ENCODE measurements at places on chromosomes 6 and 20. TPM values are rescaled to one million over a fixed set of nuclear protein-coding genes. Genes with fewer than 3 reads are reported as not detected.

DNA sequence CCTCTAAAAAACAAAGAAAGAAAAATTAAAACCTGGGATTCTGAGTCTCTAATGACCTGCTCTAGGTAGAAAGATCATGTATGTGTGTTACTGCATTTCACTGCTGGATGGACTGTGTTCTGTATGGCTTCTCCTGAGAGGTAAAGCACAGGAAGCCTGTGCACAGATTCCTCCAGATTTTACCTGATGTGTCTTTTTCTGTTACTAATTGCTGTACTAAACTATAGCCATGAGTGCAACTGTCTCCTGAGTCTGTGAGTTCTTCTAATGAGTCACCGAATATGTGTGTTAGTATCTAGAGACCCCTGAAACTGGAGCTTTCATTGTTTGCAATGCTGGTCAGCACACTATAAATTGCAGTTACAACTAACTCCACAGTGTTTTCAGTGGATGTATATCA lies 270.8 kb downstream of the CDKAL1 start:
- no peak for DNase-seq

DNA sequence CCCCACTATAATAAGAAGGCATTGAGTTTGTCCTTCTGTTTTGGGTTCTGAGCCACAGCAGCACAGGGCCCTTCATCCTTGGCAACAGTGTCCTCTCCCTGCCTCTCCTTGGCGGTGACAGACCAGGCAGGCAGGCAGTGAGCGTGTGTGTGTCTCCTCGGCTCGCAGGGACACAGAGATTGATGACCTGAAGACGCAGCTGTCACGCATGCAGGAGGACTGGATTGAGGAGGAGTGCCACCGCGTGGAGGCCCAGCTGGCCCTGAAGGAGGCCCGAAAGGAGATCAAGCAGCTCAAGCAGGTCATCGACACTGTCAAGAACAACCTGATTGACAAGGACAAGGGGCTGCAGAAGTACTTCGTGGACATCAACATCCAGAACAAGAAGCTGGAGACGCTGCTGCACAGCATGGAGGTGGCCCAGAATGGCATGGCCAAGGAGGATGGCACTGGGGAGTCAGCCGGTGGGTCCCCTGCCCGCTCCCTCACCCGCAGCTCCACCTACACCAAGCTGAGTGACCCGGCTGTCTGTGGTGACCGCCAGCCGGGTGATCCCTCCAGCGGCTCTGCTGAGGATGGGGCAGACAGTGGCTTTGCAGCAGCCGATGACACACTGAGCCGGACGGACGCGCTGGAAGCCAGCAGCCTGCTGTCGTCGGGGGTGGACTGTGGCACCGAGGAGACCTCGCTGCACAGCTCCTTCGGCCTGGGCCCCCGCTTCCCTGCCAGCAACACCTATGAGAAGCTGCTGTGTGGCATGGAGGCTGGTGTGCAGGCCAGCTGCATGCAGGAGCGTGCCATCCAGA lies 24.0 kb downstream of the SDCBP2 start:
- no peak for DNase-seq

DNA sequence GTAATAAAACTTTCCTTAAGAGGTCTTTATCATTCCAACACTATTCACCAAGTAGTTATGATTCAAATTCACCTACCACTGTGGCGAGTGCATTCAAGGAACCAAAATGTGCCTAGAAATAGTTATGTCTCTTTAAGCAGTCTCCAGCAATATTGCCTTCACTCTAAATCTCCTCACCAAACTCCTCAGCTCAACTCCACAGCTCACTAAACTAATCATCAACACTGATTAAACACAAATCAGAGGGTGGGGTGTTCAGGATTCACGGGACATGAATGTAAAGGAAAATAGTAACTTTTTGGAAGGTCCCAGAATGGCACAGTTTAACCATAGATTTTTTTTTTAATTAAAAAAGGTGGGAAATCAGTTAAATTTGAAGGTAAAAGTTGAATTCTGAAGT lies 70.5 kb upstream of the THEMIS start:
- DNase-seq = no peak

- DNase-seq = no peak
Measured at GRCh38 chr20:51184289-51184688, 161.4 kb upstream of the KCNG1 start.

- no peak for DNase-seq
Measured at GRCh38 chr6:4568138-4568537, 208.1 kb upstream of the CDYL start.

DNA sequence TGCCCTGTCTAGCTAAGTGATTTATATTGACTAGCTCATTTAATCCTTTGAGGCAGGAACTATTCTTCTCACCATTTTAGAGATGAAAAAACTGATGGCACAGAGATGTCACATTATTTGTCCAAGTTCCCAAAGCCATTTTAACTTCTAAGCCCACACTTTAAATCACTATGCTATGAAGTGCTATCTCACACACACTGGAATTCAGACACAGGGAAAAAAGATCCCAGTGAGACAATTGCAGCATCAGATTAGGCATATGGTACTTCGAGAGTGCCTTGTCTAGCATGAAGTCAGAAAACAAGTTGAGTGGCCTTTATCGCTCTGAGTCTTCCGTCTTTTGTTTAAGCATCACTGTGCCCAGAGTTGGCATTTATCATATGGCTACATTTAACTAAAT lies 54.1 kb upstream of the PDE7B start:
- no peak for DNase-seq

TLDC2 gene
- total RNA-seq = not detected

TMEM151B gene
- not detected for total RNA-seq

DNA sequence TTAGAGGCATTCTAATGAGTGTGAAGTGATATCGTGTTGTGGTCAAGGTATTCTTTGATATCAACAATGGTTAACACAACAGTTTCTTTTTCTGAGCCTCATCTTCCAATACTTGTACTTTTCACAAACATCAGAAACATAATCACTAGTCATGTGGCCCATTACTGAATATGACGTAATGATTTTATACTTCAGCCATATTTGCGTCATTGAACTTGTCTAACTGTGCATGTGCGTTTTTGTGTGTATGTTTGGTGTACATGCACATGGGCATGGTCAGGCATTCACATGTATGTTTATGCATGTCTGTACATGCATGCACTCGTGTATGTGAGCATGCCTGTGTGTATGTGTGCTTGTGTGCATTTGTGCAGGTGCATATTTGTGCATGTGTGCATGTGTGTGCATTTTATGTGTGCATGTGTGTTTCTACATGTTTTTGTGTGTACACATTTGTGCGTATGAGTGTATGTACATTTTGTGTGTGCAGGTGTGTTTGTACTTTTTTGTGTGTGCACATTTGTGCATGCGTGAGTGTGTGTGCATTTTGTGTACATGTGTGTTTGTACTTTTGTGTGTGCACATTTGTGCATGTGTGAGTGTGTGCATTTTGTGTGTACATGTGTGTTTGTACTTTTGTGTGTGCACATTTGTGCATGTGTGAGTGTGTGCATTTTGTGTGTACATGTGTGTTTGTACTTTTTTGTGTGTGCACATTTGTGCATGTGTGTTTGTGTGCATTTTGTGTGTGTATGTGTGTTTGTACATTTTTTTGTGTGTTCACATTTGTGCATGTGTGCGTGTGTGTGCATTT lies 29.4 kb downstream of the PRR18 start:
- DNase-seq = no peak

C20orf204 gene
- 0.55 TPM for total RNA-seq

- no peak for DNase-seq
Measured at GRCh38 chr6:50007819-50008218, 14.0 kb downstream of the DEFB110 start.

DNA sequence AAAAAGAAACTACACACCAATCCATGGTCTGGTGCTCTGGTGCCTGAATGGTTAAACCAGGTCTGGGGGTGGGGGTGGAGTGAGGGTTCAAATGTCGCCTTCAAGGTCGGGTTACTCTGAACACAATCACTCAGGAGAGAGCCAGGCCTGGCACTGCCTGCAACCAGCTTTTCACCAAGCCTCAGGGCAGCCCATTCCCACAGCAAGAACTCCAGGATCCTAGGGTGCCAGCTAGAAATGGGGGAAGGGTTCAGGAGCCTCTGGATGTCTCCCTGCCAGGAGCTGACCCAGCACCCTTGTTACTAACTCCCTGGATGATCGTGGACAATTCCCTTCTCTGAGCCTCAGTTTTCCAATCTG lies 6.7 kb downstream of the SDC4 start:
- DNase-seq = no peak

DNA sequence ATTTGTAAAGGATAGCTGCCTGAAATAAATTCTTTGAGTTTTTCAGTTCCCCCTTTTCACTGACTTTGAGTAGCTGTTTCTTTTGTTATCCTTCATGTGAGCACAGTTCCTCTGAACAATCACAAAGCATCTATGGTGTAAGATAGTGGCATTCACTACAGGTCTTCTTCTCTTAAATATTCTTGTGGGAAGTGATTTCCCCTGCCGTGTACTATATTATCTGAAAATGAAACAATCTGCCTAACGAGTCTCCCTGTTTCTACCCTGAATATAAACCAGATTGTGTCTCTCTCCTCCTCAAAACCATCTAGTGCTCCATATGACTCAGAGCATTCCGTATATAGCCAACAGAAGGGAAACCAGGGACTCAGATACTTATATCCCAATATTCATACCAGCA lies 380.1 kb upstream of the SOX4 start:
- no peak for DNase-seq

- no peak for DNase-seq
Measured at GRCh38 chr20:8372824-8373380, 240.8 kb downstream of the PLCB1 start.

GRCh38 chr20:49279677-49280462 lies 2.0 kb upstream of the ZNFX1 start:
- DNase-seq = no peak

DNA sequence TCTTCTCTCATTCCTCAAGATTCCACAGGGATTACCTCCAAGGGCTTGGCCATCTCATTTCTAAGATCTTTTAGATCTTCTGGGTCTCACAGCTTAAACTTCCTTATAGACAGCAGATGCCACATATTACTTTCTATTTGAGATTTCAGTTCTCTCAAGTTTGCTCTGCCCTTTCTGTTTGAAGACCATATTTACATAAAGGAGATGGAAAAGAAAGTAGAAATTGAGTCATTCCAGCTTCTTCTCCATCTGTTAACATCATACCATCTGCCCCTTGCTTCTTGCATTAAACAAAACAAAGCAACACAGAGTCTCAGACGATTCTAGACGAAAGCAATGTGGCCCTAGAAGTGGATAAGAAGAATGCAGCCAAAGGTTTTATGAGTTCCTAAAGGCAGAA lies 203.4 kb downstream of the TTLL2 start:
- no peak for DNase-seq

GRCh38 chr20:16445482-16445881 lies 127.8 kb downstream of the KIF16B start:
- no peak for DNase-seq

CDH4 gene
- total RNA-seq = 0.05 TPM

- peak; percentile 72 for DNase-seq
Measured at GRCh38 chr20:34536798-34537394, 20.7 kb downstream of the DYNLRB1 start.

CLVS2 gene
- total RNA-seq = 0.05 TPM

DNA sequence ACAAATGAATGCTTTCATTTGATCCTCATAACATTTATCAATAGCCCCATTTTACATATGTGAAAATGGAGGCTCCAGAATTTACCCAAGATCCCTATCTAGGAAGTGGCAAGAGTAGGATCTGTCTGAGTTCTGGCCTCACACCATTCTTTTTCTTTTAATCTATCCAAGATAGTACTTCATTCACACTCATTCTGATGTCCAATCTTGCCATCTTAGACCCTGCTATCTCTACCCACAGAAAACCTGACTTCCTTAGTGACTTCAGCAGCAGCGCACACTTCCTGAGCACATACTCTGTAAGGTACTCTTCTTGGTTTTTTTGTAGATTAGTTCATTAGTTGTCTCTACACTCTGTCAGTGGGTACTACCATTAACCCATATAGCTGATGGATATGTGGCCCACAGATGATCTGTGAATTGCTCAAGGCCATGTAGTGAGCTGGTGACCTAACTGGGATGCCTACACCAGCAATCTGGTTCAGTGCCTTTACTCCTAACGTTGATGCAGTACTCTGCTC lies 36.3 kb downstream of the COX4I2 start:
- DNase-seq = no peak

- no peak for DNase-seq
Measured at GRCh38 chr6:144062786-144063185, 32.6 kb downstream of the SF3B5 start.

GRCh38 chr6:22917344-22917743 lies 348.0 kb downstream of the HDGFL1 start:
- DNase-seq = no peak

MCCD1 gene
- total RNA-seq = not detected

DNA sequence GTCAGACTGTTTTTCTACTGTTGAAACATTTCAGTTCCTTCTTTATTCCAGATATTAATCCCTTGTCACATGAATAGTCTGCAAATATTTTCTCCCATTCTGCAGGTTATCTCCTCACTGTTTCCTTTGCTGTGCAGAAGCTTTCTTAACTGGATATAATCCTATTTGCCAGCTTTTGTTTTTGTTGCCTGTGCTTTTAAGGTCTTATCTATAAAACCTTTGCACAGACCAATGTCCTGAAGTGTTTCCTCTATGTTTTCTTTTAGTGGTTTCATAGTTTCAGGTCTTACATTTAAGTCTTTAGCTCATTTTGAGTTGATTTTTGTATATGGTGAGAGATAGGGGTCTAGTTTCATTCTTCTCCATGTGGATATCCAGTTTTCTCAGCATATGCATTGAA lies 19.2 kb downstream of the NCOA6 start:
- DNase-seq = no peak

DNA sequence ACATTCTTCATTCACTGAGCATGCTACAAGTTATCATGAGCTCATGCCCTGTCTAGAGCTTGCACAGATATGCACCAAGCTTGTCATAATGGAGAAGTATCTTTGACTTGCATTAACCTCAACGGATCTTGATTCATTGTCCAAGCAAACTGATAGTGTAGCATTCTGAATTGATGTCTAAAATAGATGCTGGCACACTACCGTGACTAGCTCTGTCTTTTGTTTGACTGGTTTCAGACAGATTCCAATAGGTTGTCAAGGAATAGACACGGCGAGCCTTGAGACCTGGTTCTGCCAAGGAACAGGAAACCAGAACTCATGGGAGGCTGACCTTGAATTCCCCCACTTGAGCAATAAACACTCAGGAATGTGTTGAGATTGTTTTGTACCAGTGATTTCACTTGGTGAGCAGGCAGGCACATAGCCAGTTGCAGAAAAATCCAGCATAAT lies 1153.1 kb upstream of the GJE1 start:
- DNase-seq = no peak

DNA sequence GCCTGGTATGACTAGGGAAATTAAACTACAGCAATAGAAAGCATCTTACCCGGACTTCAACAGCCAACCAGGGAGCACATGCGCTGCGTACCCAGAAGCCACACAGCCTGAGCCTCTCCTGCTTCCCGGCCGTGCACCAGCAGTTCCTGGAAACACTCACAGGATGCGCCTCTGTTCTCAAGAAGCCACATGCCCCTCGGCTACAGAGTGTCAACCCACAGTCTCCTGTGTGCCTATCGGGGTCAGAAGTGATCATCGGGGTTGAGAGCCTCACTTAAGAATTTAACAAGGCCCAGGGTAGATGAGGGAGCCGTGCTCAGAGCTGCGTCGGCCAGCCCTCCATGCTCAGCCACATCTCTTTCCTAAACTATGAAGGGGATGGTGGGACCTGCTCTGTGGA lies 147.2 kb upstream of the GGTLC1 start:
- no peak for DNase-seq

- DNase-seq = no peak
Measured at GRCh38 chr6:10429638-10430427, 15.0 kb upstream of the TFAP2A start.

SLC18B1 gene
- 2.7 TPM for total RNA-seq

- no peak for DNase-seq
Measured at GRCh38 chr6:87826424-87826823, 124.4 kb upstream of the AKIRIN2 start.
